ENCODE measurements at places on chromosomes 11 and 22.

GRCh38 chr22:50044485-50045118 lies 13.5 kb downstream of the TTLL8 start:
- no peak for DNase-seq

GRCh38 chr11:78943841-78944240 lies 369.2 kb upstream of the NARS2 start:
- no peak for DNase-seq

- no peak for DNase-seq
Measured at GRCh38 chr11:115316696-115317095, 187.5 kb downstream of the CADM1 start.

DNA sequence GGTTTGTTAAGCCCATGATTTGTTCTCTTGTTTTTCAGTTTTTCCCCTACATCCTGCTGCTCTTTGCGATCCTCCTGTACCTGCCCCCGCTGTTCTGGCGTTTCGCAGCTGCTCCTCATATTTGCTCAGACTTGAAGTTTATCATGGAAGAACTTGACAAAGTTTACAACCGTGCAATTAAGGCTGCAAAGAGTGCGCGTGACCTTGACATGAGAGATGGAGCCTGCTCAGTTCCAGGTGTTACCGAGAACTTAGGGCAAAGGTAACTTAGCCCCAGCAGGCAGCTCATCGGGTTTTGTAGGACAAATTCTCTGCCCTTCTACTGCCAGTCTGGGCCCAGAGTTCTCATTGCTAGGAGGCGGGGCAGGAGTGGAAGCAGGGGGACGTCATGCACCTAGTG lies 49.7 kb downstream of the PANX1 start:
- no peak for DNase-seq

- DNase-seq, result no peak
Measured at GRCh38 chr11:14376920-14377319, 17.9 kb upstream of the RRAS2 start.

- DNase-seq, result peak; percentile 60
Measured at GRCh38 chr11:66883016-66883965, 26.4 kb downstream of the LRFN4 start.

GRCh38 chr11:128575961-128576350 lies 11.4 kb downstream of the ETS1 start:
- DNase-seq, result no peak

DNA sequence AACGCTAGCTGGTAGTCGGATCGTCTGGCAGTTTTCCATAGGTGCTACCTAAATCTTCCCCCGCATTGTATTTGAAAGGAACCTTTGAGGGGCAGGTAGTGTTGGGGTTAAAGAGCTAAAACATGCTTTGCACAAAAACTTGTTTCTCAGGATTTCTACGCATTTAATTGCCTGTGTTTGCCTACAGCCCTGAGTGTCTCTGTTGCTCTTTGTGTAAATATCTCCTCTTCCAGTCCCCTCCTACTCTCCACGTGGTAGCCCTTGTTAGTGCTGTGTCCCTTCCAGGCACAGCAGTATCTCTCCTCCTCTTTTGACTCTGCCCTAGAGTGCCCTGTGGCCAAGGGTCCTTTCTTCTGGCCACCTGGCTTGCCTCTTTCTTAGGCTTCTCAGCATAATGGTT lies 81.7 kb downstream of the BARX2 start:
- DNase-seq, result no peak
